GM18507 (cell line): ENCODE measurements at places on chromosomes 1 and 21.

DNA sequence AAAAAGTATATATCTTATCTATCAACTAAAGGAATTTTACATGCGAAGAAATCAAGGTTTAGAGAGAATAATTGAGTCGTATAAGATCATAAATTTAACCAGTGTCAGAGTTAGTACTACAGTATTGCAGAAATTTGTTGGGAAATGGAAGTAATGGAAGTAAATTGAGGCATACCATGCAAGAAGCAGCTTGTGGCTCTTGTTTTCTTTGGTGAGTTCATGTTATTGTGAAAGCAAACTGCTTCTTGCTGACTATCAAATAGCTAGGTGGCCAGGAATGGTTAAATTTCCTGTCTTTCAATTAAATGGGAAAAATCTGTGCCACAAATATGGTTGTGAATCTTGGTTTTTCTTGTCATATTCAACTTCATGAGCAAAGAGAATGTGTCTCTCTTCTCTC, 652.7 kb downstream of the LMO4 start:
- DNase-seq, result no peak

DNA sequence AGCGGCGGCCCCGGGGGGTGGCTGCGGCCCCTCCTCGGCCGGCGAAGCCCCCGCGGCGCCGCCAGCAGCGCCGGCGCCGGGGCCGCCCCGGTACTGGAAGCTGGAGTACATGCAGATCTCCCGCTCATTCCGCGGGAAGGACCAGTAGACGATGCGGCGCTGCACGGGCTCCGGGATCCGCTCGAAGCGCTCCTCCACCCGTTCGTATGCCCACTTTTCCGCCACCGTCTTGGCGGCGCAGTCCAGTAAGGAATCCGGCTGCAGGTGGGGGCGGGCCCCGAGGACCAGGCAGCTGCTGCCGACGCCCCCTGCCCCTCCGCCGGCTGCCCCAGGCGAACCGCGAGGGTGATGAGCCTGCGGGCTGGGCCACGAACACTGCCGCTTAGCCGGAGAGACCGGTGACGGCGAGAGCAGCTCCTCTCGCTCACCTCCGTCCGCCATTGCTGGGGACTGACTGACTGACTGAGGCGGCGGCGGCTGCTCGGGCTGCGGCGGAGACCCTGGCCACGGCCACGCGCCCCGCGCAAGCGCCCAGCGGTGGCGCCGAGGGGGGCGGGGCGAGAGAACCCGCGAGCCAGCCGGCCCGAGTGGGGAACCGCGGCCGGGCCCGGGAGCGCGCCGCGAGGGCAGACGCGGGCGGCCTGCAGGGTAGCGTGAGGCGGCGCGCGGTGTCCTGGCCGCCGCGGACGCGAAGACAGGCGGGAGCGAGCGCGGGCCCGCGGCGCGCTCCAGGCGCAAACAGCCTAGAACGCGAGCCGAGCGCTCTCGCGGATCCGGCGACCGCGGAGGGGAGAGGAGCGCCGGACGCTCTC, at the start of gene ZSWIM5:
ZSWIM5 (minus strand) TSS at position 696 of the 812 bp plus-strand sequence; CDS start at position 441, 255 bp downstream.
- peak; percentile 54 for DNase-seq

- no peak for DNase-seq
Observed at GRCh38 chr1:43769350-43769908, 62.1 kb downstream of the ST3GAL3 start.

GRCh38 chr1:31834501-31834900, 18.7 kb upstream of the SPOCD1 start:
- DNase-seq, result no peak
